Caudate nucleus (tissue), 63 donors: ENCODE measurements at places on chromosomes 3 and 15.

GRCh38 chr15:89827829-89828228 lies 13.2 kb upstream of the ANPEP start:
- DNase-seq, result no peak

- no peak for DNase-seq
Observed at GRCh38 chr3:3110299-3110630, at the start of gene IL5RA. TSS of gene IL5RA (minus strand) at chr3:3110374. CDS start at chr3:3104984, 5,390 bp downstream.

- DNase-seq, result no peak
Observed at GRCh38 chr3:24249523-24249922, 245.1 kb downstream of the THRB start.

DNA sequence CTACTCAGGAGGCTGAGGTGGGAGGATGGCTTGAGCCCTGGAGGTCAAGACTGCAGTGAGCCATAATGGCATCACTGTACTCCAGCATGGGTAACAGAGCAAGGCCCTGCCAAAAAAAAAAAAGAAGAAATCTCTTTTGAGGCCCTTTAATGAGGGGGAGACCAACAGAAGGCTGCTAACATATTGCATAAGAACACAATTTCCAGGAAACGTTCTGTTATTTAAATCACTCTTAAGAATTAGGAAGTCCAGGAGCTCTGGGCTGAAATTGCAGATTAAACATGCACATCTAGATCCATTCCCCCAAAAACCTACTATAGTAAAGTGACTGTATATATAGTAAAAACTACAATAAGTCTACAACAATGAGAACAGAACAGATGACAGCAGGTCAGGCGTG lies 16.1 kb upstream of the BLM start:
- no peak for DNase-seq

DNA sequence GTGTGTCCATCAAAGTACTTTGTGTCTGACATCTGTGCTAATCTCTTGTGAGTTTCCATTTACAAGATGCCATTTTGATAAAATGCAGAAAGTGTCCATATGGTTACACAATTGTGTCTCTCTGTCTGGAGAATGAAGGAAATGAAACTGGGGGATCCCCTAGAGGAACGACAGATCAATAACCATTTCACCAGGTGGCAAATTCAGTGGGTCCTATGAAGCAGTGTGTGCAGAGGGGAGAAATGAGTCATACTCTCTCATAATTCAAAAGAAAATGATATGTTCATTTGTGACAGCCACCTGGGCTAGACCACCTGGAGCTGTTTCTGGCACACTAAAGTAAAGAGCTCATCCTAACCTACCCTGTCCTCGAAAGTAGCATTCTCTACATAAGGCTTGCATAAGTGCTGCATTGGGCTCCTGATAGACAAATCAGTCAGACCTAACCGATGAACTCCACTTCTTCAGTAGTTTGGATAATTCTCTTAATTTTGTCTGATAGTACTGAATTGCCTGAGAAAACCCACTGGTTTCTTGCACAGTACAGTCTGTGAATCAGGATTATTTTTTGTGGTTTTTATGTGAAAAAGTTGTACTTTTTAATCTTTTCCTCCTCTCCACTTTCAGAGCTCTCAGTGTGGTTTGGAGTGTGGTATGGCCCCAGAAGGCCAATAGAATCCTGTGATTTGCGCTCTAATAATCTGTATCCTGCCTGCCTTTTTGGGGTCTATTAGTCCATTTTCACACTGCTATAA lies 10.3 kb upstream of the CD47 start:
- no peak for DNase-seq

DNA sequence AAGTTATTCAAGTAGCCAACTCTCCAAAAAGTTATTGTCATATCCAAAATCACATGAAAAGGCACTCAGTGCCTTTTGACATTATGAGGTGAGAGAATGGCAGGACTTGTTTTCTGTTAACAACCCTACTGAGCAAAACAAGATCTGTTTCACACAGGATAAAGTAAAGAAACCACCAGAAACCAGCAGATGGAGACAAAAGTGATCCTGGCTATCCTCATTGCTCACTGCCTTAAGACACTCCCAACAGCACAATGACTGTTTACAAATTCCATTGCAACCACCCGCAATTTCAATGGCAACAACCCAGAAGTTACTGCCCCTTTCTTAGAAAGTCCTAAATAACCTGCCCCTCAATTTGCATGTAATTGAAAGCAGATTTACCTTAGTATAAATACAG lies 352.6 kb upstream of the NDN start:
- DNase-seq, result no peak

DNA sequence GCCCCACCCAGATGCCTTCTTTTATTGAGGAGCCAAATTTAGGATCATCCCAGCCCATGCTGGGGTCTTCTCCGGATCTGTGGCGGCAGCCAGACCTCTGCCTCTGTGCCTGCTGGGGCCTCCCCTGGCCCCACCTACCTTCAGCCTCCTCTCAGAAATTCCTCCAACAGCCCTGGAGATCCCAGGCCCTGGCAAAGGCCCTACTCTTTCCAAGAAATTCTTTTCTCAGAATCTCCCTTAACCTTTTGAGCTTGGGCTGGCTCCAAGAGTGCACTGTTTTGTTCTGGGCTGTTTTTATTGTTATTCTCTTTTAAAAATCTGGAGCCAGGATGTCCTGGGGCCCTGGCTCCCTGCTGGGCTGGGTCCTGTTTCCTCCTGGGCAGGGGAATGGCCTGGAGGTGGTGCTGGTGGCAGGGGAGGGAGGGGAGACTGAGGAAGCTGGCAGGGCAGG lies 57.8 kb downstream of the GRIP2 start:
- DNase-seq, result no peak

GRCh38 chr3:131349946-131350347 lies 31.6 kb upstream of the NUDT16 start:
- DNase-seq, result no peak

DNA sequence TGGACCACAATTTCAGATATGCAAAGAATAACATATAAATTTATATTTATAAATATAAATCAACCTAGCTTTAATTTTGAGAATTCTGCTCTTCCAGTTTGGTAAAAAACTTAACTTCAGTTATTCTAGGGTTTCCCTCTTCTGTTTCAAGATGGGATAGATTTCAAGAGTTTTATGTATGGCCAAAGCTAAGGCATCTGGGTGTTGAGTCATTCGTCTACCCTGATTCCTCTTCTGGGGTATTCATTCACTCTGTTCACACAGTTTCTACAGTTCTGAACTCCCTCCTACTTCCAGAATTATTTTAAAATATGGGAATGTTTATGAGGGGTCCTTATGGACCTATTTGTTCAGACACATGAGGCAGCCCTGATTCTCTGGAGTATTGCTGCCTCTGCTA lies 4.2 kb upstream of the FGF7 start:
- no peak for DNase-seq

- DNase-seq, result no peak
Observed at GRCh38 chr3:126360714-126361060, 3.5 kb upstream of the KLF15 start.

DNA sequence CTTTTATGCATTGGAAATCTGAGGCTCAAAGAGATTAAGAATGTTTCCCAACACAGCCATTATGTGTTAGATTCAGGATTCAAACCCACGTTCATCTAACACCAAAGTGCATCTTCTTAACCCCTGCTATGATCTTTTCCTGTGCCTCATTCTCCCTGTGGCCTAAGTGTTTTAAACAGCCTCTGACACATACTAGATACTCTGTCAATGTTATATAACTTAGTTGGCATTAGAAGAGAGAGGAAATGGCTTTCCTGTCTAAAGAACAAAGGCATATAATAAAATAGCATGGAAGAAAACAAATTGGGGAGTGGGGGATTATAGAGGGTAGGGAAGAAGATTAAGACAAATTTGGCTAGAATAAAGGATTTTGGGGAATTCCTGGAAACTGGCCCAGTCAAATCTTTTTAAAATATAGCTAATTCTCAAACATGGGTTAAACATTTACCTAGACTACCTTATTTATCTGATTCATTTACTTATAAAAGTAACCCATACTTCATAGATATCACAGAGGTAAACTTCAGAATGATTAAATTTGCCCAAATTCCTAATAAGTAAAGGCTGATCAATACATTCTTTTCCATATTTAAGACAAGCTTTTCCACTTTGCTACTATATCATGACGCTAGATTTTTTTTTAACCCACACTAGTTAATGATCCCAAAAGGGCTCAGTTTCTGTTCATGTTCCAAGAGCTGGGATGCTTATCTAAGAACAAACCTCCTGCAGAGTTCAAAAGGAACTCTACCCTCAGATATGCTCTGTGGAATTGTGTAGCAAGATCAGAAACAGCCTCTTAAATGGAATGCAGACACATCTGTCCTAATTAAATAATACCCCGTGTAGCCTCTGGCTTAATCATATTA lies 122.9 kb upstream of the PTPRG start:
- no peak for DNase-seq
